ENCODE measurements at places on chromosomes 12 and 14.

GRCh38 chr14:55864890-55865655, 253.1 kb upstream of the PELI2 start:
- DNase-seq: no peak

DNA sequence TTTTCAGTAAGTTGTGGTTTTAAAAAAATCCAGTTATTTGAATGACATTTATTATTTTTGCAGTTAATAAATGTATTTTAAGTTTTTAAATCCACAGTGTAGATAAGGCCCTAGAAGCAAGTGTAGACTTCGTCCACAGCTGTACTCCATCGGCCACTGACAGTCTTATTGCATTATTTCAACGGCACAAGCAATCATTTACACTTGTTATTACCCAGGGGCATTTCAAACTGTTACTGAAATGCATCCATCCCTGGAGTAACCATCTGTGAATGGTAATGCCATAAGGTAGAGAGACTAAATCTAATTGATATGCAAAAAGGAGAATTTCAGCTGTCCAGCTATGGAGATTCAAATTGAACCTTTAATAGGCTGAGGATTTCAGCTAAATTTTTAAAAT, 48.4 kb downstream of the BICD1 start:
- no peak for DNase-seq

GRCh38 chr14:34064349-34064748, 113.5 kb upstream of the EGLN3 start:
- no peak for DNase-seq

DNA sequence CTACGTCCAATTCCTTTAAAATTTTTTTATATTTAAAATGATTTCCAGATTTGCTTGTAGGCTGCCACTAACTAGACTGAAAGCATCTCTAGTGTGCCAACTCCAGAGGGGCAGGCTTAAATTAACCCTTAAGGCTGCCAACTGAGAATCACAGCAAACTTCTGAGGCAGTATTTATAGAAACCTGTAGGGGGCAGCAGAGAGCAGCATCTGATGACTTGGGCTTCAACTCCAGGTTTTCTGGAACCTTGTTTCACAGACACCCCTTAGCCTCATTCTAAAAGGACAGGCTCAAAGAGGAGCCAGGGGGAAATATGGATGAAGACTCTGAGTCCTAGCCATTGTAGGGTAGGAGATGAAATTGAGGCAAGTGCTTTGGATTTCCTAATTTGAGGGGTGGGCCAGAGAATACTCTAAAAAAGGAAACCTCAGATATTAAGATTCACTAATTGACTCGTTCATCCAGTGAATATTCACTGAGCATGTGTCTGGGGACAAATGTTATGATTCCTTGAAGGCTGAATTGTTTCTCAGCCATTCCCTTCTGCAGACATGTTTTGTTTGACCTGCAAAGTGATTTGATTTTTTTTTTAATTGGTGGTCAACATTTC, 63.3 kb upstream of the HSPB8 start:
- DNase-seq: peak; percentile 17

DNA sequence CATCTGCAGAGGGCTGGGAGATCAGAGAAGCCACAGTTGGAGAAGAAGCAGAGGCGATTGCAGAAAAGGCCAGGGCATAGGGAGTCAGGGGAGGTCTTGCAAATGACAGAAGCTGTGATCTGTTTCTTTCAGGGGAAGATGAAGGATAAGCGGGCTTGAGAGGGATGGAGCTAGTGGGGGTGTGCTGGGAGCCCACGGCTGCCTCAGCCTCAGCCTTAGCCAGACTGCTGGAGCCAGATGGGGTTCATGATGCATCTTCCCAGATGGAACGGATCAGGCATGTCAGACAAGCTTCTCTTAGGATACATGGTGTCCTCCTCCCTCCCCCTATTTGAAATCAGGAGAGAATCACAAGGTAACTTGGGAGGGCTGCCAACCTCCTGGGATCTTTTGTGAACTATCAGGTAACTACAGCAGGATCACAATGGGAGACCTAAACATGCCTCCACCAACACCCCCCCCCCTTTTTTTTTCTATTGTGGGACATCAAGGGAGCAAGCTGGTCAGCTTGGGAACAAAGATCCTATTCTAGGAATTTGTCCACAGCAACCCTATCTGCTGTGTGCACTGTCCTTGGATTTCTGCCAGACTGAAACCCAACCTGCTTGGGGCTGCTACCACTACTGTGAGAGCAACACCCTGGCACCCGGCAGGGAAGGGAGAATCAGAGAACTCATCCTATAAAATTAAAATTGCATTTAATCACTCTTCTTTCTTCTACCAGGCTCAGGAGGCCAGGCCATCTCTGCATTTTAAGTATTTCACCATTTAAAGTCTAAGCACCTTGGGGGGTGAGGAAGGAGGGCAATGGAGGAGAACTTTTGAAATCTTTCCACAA, 10.7 kb upstream of the ATP2A2 start:
- DNase-seq: peak; percentile 100

DNA sequence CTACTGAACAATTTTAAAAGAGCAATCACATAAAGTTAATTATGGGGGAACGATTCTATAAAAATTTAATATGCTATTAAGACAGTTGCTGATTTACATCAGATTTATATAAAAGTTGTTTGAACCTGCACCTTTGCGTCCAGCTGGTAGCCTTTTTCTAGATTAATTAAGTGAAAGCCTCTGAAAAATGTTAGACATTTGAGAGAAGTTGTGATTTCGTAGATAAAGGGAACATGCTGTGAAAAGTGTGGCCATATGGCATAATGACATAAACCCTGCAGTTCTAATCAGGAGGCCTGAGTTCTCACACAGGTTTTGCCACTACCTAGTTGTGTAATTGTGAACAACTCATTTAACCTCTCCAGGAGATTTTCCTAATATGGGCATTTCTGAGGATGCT, 187.2 kb downstream of the TMTC2 start:
- DNase-seq: no peak

GRCh38 chr14:26527095-26527494, 70.7 kb downstream of the NOVA1 start:
- DNase-seq: no peak

GRCh38 chr12:11568762-11569478, 80.6 kb upstream of the ETV6 start:
- no peak for DNase-seq

GRCh38 chr14:85060121-85060520, 469.8 kb upstream of the FLRT2 start:
- no peak for DNase-seq

- no peak for DNase-seq
Observed at GRCh38 chr14:30339311-30339901, 219.6 kb upstream of the G2E3 start.

- DNase-seq: no peak
Observed at GRCh38 chr12:11812586-11813437, 163.3 kb downstream of the ETV6 start.

All from COR-L47 (cell line).